ENCODE measurements at places on chromosomes 11 and 22.
A peak's percentile ranks its signal among the peaks of the same experiment; 100 is the strongest.

DNA sequence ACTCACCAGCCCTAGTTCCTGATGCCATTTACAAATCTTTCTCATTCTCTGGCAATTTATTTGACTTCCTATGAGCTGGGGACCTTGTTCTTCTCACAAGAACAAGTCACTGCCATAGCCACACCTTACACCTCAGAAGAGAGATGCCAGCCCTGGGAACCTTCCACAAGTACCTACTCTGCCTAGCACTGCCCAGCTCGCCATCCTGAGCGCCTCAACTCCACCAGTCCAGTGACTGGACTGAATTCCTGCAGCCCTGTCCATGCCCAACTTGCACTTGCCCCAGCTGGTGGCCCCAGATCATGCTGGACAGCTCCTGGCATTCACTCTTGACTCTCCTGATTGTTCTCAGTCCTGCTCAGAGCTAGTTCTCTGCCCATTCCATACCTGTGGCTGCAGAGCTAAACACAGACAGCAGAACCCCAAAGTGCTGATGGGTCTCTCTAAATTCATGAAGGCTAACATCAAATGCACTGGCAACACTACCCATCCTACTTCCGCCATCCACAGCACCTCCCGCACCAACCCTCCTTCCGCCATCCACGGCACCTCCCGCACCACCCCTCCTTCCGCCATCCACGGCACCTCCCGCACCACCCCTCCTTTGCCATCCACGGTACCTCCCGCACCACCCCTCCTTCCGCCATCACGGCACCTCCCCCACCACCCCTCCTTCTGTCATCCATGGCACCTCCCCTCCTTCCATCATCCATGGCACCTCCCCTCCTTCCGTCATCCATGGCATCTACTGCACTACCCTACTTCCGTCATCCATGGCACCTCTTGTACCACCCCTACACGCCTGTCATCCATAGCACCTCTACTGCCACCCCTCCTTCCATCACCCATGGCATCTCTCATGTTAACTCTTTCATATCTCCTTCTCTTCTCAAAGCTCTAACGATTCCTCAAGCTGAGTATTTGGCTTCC lies 23.6 kb upstream of the SLC25A1 start:
- DNase-seq = no peak

DNA sequence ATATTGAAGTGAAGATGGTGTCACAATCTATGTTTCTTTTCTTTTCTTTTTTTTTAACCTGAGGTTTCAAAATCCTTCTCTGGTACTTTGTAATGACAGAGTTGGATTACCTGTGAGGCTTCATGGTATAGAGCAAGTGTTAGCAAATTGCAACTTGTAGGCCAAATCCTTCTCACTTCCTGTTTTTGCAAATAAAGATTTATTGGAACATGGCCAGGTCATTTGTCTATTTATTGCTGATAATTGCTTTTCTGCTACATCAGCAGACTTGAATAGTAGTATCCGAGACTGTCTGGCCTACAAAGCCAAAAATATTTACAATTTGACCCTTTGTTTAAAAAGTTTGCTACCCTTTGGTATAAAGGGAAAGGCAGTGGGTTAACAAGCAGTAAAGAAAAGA lies 1059.4 kb upstream of the CCDC90B start:
- no peak for DNase-seq

DNA sequence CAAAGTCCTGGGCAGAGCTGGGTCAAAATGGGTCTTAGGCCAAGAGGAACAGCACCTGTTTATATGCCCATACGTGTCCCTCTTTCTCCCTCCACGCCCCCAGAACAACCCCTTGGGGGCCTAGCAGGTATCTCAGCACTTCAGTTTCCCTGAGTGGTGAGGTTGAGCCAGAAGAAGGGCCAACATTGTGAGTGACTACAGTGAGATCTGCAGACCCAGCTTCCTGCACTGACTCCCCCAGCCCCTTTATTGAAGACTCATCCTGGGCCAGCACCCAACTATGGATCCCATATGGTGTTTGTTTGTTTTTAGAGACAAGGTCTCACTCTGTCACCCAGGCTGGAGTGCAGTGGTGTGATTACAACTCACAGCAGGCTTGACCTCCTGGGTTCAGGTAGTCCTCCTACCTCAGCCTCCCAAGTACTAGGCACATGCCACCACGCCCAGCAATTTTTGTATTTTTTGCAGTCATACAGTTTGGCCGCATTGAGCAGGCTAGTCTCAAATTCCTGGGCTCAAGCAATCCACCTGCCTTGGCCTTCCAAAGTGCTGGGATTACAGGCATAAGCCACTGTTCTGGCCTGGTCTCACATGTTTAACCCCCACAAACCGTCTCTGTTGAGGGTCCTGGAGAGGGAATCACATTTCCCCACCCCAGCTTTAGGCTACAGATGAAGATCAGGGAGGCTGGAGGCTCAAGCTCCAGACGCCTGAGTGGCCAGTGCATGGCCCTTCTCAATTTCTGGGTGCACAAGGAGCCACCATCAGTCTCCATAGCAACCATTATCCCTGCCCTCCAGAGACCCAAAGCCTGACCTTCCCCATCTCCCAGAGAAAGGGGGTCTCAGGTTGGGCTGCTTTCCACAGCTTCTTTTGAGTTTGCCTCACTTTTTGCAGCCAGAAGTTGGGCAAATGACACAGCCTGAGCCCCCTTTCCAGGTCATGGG lies 1.7 kb upstream of the LARGE2 start:
- DNase-seq = no peak

GRCh38 chr22:22351366-22351765 lies 106.8 kb downstream of the VPREB1 start:
- no peak for DNase-seq

DNA sequence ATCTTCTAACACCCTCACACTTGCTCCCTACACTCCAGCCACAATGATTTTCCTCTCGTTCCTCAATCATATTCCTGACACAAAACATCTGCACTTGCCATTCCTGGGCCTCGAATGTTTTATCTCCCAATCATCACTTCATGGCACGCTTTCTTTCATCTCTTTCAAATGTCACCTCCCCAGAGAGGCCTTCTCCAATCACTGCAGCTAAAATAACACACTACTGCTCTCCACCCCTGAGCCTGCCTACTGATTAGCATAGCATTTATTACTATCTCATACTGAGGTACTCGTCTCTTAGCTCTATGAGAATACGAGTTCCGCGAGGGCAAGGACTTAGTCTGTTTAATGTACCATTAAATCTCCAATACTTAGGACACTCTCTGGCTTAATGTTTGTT lies 23.5 kb downstream of the NFRKB start:
- DNase-seq = no peak

GRCh38 chr11:68844376-68844775 lies 2.7 kb upstream of the CPT1A start:
- no peak for DNase-seq

DNA sequence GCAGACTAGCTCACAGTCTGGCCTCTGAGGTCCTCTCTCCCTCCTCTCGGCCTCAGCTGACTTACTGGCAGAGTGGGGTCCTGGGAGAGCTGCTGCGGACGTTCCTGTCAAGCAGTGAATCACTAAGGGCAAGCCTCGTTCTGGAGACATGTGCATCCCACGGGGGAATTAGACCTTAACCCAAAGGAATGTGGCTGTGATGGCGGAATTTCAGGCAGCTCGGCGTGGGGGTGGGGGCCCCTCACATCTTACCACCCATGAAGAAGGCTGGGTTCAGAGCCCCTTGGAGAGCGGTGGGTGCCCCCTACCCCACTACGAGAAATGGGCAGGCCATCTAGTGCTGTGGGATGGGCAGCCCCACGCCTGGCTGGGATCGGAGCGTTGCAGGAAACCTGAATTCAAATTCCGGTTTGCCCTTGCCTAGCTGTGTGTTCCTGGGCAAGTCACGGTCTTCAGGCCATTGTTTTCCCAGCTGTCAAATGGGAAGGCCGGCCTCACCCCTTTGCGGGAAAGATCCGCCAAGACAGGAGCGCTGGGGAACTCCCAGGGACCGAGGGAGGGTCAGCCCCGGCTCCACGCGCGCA lies 554 bp downstream of the LRRC32 start:
- DNase-seq = peak; percentile 94

DNA sequence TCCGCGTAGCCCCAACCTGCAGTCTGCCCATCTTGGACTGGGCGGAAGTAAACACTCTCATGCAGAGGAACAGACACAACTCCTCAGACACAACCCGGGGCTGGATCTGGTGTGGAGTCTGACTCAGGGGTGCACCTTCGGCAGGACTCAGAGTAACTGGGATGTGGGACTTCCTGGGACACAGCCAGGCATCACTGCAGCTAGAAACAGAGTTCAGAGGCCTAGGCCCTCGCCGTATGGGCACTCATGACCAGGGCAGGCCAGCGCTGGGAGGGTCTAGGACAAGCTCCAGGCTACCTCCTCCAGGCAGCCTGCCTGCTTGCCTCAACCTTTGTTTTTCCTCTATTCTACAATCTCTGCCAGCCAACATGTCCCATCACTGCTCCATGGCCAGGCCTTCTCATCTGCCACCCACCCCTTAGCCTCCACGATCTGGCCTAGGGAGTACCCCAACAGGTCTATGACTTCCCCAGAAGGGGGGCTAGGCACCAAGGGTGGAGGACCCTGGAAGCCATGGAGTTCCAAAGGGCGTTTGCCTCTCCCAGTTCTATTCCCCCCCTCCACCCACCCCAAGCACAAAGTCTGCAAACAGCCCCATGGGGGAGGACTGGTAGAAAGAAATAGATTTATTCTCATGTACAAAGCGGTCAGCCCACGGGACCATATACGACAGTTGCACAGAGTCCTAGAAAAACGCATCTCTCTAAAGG lies 98.5 kb downstream of the PDE2A start:
- DNase-seq = no peak

GRCh38 chr11:555780-556661 lies 4.5 kb downstream of the LMNTD2 start:
- DNase-seq = no peak

GRCh38 chr11:37182031-37182430 lies 584.0 kb upstream of the RAG2 start:
- DNase-seq = no peak

- DNase-seq = no peak
Observed at GRCh38 chr11:11965656-11966353, 42.6 kb downstream of the DKK3 start.

DNA sequence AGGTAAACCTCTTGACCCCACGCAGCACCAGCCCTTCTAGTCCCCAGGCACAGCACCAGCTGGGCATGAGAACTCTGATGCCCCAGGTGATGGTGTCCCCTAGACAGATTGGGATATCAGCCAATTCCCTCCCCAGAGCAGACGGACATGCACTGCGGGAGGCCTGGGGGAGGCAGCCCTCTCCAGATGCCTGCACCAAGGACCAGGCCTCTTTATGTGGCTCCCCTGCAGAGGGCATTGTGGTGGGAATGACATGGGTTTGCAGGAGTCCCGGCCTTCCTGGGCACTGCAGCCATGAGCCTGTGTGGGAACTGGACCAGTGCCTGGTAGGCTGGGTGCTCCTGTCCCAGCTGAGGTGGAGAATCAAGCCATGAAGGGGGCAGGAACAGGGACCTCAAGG lies 25.9 kb downstream of the PPM1F start:
- DNase-seq = no peak

DNA sequence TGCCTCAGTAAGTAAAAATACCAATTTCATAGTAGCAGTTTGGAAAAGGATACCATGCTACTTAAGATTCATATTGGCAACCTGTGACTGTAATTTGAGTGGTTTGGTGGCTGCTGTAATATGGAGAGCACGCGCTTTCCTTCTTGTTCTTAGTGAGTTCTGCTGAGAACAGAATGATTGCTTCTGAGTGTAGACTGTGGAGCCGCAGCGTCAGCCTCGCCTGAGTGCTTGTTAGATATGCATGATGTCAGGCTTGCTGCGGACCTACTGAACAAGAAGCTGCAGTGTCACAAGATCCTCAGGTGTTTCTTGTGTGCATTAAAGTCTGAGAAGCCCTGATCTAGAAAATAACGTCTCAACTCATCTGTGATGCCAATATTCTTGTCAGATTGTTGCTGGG lies 143.2 kb downstream of the ARHGAP42 start:
- DNase-seq = peak; percentile 46

- no peak for DNase-seq
Observed at GRCh38 chr11:60944490-60945294, 7.3 kb downstream of the SLC15A3 start.

DNA sequence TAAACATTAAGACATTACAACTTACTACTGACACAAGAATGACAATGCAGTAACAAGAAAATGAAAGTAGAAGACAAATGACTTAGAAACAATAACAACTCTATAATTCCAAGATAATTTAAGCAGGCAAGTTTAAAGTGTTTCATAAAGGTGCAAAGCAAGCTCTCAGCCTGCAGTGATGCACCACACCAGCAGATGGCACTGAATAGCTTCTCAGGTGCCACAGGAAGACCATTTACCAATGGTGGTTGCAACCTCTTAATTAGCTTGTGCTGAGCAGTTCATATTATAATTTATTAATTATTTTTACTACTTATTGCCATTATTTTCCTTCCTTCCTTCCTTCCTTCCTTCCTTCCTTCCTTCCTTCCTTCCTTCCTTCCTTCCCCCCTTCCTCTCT lies 60.6 kb downstream of the NXPE2 start:
- peak; percentile 55 for DNase-seq

DNA sequence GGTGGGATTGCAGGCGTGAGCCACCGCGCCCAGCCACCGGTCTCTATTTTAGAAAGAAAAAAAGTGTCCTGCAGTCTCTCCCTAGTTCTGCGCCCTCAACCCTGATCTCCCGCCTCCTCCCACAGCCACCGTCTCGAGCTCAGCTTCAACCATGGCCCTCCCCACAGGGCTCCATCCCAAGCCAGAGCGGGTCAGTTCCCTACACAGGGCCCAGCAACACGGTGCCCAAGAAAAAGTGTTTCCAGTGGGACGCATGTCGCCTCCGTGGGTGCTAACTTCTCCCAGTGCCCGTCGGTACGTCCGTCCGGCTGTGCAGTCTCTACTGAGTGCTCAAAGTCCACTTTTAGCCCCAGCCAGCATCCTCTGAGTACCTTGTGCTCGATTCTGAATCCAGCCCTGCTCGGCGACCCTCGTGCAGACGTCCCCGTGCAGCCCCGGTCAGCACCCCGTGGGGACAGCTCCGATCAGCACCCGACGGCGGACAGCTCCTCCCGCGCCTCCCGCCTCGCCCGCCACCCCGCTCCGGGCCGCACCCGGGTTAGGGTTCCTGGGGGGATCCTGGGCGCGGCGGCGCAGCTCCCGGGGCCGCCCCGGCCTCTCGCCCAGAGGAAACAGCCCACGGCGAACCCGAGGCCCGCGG lies 657 bp upstream of the MAPK8IP2 start:
- DNase-seq = peak; percentile 24

DNA sequence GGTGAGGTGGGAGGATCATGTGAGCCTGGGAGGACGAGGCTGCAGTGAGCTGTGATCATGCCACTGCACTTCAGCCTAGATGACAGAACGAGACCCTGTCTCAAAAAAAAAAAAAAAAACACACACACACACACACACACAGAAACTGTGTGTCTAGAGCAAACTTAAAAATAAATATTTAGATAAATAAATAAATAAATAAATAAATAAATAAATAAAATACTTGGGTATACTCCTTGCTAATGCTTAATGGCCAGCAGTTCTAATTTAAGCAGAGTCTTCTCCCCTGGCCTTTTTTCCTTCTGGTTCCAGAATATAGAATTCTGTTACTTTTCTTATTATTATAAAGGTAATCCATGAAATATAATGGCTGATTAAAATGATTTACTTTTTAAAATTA lies 5.1 kb upstream of the ARL2 start:
- no peak for DNase-seq
